ENCODE measurements at places on chromosomes 6 and 20.

- no peak for DNase-seq
Observed at GRCh38 chr6:146301764-146302163, 241.9 kb upstream of the RAB32 start.

- DNase-seq: no peak
Observed at GRCh38 chr6:139364982-139365379, 9.5 kb downstream of the CITED2 start.

GRCh38 chr20:12311094-12311865 is 393.6 kb downstream of the BTBD3 start:
- DNase-seq: no peak

GRCh38 chr6:44663860-44664634 is 276.5 kb downstream of the CDC5L start:
- no peak for DNase-seq

GRCh38 chr6:138487102-138487604 is 12.1 kb downstream of the NHSL1 start:
- DNase-seq: no peak

DNA sequence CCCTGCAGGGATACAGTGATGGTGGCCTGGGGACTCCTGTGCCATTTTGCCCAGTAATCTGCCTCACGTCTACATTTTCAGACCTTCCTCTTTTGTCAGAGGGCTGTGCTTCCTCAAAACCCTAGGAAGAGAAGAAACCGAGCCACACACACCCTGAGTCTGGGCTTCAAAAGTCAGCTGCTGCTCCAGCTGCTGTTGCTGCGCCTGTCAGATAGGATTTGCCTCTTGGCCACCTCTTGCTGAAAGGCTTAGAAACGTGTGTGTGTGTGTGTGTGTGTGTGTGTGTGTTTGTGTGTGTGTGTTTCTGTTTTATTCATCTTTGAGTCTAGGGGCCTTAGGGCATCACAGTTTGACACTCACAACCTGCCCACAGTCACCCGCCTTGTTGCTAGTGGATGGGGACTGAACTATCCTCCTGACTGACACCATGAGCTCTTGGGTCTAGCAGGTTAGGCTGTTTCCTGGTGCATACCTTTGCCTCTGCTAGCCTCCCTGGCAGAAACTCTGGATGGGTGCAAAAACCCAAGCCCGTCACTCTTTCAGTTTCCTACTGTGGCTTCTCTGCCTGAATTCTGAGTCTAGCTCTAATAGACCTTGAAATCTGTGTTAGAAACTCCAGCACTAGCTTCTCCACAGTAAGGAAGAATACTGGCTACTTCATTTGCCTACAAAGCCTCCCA is 94.9 kb upstream of the CEP85L start:
- DNase-seq: peak; percentile 55

GRCh38 chr6:100228437-100228833 is 234.4 kb upstream of the MCHR2 start:
- DNase-seq: no peak

GRCh38 chr6:127053032-127053874 is 65.2 kb upstream of the RSPO3 start:
- DNase-seq: no peak

DNA sequence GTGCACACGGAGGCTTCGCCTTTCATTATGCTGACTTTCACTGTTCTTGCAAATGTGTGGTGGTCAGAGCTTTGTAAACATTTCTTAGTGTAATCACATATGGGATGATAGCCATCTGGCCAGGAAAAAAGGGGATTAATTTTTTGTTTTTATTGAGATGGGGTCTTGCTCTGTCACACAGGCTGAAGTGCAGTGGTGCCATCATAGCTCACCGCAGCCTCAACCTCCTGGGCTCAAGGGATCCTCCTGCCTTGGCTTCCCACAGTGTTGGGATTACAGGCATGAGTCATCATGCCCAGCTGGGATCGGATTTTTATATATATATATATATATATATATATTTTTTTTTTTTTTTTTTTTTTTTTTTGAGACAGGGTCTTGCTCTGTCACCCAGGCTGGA is 11.0 kb upstream of the TIAM2 start:
- no peak for DNase-seq

- DNase-seq: no peak
Observed at GRCh38 chr6:128337619-128338018, 182.8 kb downstream of the PTPRK start.

GRCh38 chr6:148445116-148445515 is 102.5 kb downstream of the SASH1 start:
- DNase-seq: no peak

GRCh38 chr6:46906776-46907175 is 15.0 kb downstream of the ADGRF5 start:
- DNase-seq: no peak

DNA sequence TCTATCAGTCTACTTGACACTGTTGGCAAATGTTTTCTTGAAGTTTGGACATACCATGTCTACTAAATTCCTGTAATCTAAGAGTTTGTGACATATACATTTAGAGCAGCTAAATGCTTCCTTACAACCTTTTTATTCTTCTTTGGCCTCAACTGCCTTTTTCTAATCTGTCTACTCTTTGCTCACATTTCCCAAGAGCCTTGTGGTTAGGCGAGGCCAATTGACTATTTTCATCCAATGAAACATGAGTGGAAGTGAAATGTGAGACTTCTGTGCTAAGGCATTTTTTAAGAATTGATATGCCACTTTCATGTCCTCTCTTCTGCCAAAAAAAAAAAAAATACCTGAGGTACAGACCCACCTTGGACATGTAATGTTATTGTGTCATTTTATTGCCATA is 158.2 kb upstream of the MCHR2 start:
- no peak for DNase-seq

GRCh38 chr6:30832864-30833263 is 51.5 kb upstream of the DDR1 start:
- no peak for DNase-seq

DNA sequence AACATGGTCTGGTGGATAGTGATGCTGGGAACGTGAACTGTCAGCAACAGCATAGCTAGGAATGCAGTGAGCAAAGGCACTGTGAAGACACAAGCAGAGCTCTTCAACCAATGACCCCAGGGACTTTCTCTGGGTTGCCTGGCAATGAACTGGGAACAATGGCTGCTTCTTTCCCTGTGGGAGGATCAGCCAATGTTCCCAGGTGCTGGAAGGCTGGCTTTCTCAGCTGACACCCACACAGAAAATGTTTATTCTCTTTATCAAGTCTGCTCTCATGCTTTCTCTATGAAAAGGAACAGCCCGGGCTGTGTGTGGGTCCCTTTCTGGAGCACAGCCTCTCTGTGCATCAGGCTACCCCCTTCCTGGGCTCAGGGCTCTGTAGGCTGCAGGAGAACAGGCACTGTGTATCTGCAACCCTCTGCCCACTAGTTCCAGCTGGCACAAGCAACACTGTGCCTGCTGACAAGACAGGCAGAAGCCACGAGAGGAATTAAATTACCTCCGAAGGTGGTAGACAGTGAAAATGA is 54.2 kb downstream of the HFE start:
- no peak for DNase-seq

GRCh38 chr6:22152841-22153240 is 144.0 kb downstream of the PRL start:
- no peak for DNase-seq

DNA sequence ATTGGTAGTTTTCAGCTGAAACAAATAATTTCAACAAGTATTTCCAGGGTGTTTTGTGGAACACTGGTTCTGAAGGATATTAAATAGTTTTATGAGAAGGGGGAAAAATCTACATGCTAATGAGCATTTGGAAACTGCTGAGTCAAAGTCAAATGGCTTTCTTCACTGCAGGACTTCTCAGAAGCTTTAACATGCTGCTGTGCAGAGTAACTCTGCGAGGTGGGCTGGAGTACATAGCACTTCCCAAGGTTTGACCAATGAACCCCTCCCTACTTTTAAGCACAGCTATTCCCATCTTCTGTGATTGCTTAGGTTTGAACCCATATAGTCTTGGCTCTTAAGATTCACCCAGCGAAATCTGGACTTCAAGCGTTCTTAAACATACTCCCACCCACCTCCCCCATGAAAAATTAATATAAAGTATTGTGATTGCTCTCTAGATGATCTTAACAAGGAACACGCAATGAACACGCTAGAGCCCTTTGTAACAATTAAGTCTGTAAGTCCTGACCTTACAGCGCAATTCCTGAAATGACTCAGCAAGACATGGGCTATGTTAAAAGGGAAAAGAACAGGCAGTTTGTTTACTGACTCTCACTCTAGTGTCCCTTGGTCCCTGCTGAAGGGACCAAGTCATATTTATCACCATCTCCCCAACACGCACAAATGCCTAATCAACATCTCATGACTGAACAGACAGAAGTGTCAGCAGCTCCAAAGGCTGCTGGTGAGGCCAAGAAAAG is 105.2 kb downstream of the NFATC2 start:
- no peak for DNase-seq

GRCh38 chr6:42751055-42751454 is 5.2 kb upstream of the TBCC start:
- DNase-seq: no peak

GRCh38 chr6:139135578-139136545 is 982 bp downstream of the HECA start:
- DNase-seq: peak; percentile 63

DNA sequence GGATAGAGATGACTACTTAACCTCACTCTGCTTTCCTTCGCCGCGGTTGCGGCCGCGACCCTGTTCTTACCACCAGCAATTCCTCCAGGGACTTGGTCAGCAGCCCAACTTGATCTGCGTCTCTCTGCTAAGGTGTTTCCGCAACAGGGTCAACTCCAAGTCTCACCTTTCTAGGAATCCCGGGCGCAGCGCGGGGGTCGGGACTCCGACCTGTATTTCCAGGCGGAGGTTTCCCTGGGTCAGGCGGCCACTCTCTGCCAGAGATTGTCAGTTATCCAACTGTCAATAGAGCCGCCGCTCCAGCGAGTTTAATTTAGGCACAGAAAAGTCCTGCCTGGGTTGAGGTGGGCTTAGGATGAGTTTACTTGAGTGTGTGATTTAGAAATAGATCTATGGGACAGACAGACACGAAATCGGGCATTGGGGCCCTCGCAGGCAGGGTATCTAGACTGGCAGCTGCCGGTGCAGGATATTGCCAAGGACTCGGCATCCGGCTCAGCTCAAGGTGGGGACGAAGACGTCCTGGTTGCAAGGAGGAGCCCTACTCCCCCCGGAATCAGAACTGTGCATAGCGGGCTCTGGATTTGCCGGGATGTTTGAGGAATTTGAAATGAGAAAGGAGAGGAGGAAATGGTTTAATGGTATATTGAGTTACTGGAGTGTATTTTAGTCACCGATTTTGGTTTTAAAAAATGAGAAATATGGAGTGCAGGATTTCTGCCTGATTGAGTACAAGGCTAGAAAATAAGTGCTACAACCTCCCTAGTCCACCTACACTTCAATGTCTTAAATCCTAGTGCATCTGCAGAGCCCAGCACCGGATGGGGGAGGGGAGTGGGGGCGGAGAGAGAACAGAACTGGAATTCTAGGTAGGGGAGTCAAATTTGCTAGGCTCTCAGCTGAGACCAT is 23.7 kb downstream of the POM121L2 start:
- no peak for DNase-seq

GRCh38 chr6:84026721-84027164 is 6.8 kb upstream of the MRAP2 start:
- DNase-seq: no peak

- no peak for DNase-seq
Observed at GRCh38 chr20:370151-370600, 10.4 kb upstream of the TRIB3 start.

GRCh38 chr6:122718616-122719015 is 60.9 kb upstream of the FABP7 start:
- no peak for DNase-seq

DNA sequence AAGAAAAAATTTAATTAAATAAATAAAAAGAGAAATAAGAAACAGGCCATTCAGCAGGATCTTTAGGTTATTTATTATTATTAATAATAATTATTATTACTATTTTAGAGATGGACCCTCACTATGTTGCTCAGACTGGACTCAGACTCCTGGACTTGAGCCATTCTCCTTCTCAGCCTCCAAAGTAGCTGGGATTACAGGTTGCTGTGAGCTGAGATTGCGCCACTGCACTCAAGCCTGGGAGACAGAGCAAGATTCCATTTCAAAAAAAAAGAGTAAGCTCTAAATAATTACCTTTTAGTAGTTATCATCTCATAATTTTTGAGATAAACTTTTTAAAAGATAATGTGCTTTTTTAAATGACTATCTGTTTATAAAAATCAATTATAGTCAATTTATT is 1102.8 kb upstream of the GJE1 start:
- DNase-seq: no peak

DNA sequence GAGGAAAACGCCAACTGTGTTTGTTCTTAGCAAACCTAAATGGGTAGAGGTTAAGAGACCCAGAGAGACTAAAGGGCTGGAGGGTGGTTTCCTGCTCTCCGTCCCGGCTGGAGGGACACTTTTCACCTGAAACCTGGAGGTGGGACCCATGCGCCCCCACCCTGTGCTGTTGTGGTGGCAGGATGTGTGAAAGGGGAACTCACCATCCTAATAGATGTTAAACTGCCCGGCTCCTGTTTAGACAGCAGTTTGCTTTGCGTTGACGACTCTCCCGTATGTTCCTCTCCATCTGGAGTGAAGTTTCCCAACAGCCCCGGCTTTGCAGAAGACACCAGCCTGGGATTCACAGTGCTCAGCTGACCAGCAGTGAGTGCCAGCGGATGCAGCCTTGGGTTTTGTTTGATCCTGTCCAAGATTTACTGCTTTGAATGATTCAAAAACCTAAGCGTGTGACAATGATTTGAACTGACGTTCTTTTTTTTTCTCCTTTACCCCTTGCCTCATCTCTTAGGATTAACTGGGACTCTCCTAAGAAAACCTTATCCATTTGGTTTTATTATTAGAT is 66.0 kb downstream of the CDH4 start:
- no peak for DNase-seq

DNA sequence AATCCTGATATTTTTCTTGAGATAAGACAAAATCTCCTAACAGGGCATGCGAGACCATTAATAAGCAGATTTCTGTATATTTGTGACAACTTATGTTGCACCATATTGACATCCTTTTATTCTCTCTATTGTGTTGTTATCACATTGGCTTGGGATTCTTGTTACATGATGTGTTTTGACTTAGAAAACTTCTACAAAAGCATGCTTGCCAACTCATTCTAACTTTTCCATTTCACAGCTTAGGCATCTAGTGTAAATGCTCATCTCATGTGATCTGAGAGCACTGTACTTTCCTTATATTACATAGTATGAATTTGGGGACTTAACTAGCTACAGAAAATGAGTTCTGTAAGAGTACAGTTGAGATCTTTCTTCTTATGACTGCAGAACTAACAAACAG is 1040.7 kb upstream of the ADGRB3 start:
- DNase-seq: no peak
